ENCODE measurements at places on chromosomes 13 and 19.

DNA sequence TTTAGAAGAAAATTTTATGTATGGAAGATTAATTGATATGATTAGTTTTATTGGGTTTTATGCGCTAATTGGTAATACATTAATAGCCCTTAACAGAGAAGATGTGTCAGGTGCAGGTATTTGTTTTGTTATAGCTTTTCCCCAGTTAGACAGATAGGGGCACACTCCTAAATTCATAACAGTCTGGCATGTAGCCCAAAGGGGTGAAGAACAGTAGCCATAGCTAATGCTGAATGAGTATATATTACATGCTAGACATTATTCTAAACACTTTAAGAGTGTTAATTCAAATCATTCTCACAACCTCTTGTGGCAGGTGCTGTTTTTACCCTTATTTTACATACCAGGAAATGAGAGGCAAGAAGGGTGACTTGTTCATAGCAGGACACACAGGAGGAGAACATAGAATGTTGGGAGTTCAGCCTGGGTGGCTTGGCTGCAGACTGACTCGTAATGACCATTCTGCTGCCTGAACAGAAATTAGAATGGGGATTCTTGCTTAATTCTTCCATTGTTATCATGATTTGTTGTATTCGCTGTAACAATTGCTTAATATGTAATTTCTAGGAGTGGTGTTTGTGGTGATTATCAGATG lies 20.1 kb downstream of the PCCA start:
- DNase-seq = no peak

- no peak for DNase-seq
Measured at GRCh38 chr13:44565881-44566280, 10.2 kb downstream of the TSC22D1 start.

GRCh38 chr13:31950111-31950815 lies 81.3 kb upstream of the FRY start:
- DNase-seq = peak; percentile 51

- DNase-seq = no peak
Measured at GRCh38 chr13:113895436-113895835, 31.6 kb upstream of the GAS6 start.

- peak; percentile 98 for DNase-seq
Measured at GRCh38 chr19:7655581-7655980, 13.3 kb upstream of the RETN start.

GRCh38 chr19:11096210-11096841 lies 7.1 kb downstream of the LDLR start:
- DNase-seq = peak; percentile 64

GRCh38 chr19:37334179-37335071 lies 36.5 kb upstream of the ZNF527 start:
- peak; percentile 90 for DNase-seq

- DNase-seq = no peak
Measured at GRCh38 chr19:38869160-38869835, 8.8 kb downstream of the RINL start.

GRCh38 chr13:102704238-102705058 lies 9.6 kb upstream of the METTL21C start:
- DNase-seq = no peak

Data from inflammatory macrophage treated with lipopolysaccharide for 4 hours (primary cell).